ENCODE measurements at places on chromosomes 13 and 19.

- peak; percentile 91 for DNase-seq
Measured at GRCh38 chr19:51702103-51702824, 9.1 kb downstream of the SPACA6 start.

DNA sequence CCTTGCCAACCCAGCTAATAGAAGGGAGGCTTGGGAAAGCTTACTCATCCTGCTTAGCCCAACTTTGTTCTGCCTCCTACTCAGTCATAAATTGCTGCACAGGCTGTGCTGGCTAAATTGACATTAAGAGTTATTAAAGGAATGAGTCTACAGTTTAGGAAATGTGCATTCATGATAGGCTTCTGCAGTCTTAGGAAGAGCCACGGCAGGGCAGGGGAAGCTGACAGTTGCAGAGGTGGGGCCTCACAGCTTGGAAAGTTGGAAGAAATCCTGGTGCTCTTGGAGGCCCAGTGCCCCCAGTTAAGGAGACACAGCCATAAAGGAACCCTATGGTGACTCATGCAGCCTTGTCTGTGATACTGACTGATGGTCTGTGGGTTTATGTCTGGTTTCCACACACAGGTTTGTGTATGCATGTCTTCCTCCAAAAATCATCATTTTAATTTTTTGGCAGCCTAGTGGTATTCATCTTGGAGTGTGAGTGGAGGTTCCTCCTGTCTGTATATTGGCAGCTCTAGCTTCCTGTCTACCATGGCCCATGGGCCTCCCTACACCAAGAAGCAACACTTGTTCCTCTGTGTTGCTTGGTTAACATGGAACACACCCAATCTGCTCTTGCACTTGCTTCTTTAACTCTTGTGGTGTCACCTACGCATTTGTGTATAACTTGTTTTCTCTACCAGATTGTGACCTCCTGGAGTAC, 135.0 kb upstream of the KL start:
- no peak for DNase-seq

- DNase-seq, result no peak
Measured at GRCh38 chr13:104837756-104838155, 1697.7 kb downstream of the EFNB2 start.

DNA sequence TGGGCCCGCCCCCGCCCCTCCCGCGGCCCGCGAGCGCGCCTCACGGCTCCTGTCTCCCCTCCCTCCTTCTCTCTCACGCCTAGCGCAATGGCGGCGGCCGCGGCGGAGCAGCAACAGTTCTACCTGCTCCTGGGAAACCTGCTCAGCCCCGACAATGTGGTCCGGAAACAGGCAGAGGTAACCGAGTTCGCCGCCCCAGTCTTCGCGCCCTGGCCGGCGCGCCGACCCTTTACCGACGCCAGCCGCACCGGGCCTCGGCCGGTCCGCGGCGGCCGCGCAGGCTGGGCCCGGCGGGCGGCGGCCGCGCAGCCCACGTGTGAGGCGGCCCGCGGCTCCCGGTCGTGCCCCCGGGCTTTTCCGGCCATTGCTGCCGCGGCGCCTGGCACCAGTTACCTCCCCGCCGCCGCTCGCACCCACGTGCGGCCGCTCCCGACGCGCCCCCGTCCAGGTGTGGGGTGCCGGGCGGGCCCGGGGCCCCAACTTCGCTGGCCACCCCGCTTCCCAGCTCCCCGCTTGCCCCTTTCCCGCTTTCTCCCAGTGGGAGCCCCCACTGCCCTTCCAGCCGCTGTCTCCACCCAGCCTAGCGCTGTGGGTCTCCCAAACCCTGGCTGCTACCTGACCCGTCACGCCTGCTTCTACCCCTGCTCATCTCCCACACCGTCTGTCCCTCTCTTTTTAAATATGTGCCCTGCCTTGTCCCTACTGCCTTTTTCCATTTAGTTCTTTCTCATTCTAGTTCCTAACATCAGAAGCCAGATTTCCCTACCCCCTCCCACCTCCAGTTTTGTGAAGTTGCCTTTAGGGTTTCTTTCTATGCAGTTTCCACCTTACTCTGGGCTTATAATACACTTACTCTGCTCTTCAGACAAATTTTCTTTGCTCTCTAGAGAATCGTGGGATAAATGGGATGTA, 23.4 kb downstream of the IPO5 start:
- DNase-seq, result peak; percentile 63

DNA sequence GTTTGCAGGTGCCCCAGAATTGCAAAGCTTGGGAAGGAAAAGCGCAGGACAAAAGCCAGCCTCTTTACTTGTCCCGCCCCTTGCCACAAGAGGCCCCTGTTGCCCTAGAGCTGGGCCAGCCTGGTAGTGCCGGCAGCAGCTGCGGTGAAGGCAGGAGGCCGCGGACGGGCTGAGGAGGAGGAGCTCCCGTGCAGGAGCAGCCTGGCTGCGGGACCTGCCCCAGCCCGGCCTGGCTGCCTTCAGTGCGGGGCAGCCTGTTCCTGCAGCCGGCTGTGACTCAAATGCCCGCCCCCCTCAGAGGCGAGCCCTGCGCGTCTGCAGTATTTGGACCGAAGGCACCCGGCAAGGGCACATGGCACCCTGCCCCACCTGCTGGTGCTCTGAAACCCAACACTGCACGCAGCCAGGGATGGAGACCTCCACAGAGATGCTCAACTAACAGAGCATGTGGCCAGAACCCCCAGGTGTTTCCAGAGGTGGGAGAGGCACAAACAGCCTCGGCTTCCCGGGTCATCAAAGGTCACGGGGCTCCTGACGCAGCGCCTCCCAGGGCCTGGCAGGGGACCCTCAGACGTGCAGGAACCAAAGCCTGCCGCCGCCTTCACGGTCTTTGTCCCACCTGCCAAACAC, 29.7 kb downstream of the NAXD start:
- DNase-seq, result peak; percentile 91

DNA sequence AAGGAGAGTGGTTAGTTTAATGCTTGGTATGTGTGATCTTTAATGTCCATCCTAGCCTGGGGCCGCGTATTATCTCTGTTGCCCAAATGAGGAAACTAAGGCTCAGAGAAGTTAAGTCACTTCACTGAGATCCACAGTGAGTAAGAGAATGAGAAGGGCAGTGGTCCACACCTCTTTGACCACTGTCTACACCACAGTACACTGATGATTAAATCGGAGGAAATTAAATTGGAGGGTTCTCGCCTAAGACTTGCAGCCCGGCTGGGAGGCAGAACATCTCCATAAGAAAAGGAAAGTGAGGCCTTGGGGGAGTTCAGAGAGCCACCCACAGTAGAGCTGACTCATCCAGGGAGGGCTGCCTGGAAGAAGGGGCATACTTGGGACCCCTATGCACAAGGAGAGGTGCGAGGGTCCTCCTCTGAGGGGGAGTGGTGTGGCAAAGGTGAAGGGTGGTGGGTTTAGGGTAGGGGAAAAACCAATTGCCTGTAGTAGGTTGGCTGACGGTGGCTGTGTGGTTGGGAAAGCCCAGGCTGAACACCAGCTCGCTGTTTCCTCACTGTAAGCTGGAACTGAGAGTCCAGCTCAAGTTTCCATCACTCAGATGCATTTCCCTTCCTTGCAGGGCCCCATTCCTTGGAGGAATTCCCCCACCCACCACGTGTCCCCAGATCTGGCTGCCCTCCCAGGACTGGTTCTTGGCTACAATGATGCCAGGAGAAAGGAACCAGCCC, 15.0 kb upstream of the DHRS12 start:
- DNase-seq, result no peak

DNA sequence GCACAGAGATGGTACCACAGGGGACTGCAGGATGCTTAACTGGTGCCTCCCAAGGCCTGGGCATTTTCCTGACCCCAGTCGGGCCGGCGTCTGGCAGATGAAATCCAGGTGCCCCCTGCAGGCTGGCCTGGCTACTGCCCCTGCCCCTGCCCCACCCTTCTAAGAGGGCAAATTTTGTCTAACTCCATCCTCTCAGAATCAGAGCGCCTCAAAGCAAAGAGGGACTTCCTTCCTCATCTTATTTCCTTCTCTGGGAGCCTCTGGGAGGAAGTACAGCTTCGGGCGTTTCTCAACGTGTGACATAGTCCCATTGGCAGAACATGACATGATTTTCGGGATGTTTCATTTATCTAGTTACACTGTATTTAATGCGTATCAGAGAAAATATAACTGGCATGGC, 2.7 kb downstream of the PRKACA start:
- DNase-seq, result peak; percentile 83

DNA sequence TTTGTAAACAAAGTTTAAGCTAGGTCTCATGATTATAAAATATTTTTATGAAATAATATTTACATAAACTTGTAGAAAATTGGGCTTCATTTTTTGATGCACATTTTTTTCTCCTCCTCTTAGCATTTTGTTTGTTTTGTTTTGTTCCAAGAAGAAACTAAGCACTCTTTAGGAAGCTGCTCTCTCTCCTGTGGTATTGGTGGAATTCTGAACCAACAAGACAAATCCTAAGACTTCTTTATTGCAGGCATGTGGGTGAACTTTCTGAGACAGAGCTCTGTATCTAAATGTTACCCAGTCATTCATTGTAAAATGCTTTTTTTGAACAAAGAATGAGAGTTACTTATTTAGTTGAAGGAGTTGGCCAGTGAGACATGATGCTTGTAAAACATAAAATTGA, 39.3 kb downstream of the LMO7 start:
- no peak for DNase-seq

GRCh38 chr19:18675779-18676178, 7.7 kb upstream of the CRTC1 start:
- DNase-seq, result peak; percentile 77

DNA sequence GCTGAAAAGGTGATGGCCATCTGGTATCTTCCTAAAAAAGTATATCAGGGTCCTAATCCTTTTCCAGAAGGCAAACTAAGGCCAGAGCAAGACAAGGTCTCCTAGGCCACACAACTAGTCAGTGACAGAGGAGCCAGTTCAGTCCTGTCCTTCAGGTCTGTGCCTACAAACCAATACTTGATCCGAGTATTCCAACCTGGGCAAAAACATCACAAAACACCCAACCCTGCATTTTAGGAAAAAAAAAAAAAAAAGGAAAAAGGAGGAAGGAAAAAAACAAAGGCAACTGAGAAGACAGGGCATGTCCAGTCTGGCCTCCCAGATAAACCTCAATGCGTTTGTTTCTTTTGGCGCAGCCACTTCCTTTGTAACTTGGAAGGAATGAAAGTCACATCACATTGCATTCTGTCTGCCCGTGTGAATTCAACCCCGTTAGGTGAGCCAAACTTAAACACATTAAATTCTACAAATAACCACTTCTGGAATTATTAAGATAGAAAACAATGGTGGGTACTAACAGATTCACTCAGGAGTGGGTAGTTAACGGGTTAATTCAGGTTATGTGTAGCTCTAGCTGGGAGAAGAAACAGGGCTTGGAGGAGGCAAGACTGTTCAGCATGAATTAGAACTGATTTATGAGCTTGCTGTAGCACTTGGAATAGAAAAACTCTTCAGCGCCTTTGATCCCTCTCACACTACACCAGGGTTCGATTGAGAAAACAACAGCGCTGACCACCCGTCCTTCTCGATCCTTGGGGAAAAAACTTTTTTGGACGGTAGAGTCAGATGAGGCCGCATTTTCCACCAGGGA, 43.0 kb upstream of the HNRNPA1L2 start:
- DNase-seq, result no peak

GRCh38 chr19:28456708-28457320, 756.1 kb downstream of the UQCRFS1 start:
- no peak for DNase-seq

DNA sequence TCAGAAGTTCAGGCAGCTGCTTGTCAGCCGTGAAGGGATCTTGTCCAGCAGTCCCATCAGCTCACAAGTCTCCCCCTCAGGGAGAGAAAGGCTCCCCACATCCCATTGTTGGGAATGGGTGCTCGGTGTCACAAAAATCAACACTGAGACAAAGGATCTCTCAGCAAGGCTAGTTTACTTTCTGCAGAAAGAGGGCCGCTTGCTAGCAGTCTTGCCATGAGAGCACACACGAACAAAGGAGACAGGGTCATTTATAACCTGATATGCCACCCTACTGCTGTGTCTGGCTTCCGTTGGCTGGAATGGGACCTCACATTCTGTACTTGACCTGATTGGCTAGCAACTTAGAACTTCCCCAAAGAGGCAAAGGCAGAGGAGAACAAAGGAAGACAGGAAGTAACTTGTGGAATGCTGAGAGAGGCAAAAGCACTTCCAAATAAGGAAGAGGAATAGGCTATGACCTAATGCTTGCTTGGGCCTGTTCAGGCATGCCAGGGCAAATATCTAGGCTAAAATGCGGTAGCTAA, 8.7 kb upstream of the IGFL3 start:
- no peak for DNase-seq

DNA sequence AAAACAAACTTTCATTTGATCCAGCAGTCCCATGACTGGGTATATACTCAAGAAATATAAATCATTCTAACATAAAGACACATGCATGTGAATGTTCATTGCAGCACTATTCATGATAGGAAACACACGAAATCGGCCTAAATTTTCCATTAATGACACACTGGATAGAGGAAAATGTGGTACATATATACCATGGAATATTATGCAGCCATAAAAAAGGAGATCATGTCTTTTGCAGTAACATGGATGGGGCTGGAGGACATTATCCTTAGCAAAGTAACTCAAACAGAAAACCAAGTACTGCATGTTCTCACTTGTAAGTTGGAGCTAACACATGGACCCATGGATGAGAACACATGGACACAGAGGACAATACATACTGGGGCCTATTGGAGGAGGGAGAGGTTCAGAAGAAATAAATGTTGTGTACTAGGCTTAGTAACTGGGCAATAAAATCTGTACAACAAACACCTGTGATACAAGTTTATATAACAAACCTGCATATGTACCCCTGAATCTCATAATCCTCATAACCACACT, 283.6 kb downstream of the LMO7 start:
- DNase-seq, result no peak

DNA sequence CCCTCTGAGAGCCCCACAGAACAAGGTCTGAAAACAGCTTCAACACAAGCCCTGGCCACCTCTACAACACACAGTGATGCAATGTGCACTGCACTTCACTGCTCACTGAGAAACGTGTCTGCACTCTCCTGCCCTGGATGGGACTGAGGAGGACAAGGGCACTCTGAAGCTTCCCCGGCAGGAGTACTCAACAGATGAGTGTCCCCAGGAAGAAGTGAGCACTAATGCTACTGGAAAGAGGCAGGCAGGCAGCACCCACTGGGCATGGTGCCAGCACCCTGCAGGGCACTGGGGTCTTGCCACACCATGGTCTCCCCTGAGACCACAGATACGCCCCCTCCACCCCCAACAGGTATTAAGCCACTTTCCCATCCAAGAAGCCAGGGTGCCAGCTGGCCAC, 17.7 kb upstream of the SLC35E1 start:
- DNase-seq, result peak; percentile 67

- no peak for DNase-seq
Measured at GRCh38 chr19:42053037-42053935, 16.7 kb downstream of the GRIK5 start.

DNA sequence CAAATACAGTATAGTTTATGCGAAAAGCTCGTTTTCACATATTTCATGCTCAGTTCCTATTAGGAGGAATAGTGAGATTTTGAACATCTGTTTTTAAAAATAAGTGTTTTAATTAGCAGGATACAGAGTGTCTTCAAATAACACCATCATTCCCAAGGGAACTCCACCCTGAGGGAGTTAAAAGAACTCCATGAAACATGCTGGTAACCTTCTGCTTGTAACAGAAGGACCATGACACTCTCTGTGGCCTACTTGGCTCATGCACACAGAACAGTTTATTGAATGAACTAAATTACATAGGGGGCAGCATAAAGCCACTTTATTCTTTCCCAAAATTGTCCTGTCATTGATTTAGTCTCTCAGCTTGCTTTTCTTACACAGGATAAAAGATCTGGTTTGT, 809.5 kb upstream of the SLITRK6 start:
- no peak for DNase-seq

Measured in Karpas-422 (cell line).